ENCODE measurements at places on chromosomes 6 and 20.
A peak's percentile ranks its signal among the peaks of the same experiment; 100 is the strongest.

- no peak for DNase-seq
These were observed 31.3 kb upstream of the MRAP2 start for GRCh38 chr6:84002226-84002625.

DNA sequence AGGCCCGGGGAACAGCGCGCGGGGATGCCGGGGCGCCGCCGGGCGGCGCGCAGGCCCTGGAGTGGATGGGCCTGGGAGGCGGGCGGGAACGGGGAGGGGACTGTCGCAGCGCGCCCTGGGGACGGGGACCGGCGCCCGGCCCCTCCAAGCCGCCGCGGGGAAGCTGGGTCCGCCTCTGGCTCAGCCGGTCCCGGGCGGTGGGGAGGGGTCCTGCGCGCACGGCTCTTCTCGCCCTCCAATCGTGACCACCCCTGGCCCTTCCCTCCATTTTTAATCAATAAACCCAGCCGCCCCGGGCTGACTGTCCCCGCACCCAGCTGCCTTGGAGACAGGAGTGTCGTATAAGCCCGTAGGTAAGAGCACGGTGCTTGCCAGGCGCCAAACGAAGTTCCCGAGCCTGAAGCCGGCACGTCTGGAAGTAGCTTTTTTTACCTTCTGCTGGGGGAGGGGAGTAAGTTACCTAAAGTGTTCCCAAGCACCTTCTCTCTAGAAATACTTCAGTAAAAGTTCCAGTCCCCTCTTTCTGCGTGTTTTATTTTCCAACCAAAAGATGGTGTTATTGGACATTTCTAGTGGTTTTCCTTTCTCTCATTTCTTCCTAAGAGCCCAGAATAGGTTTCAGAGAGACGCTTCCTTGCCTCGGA is 780 bp upstream of the TAF4 start:
- DNase-seq: peak; percentile 56

DNA sequence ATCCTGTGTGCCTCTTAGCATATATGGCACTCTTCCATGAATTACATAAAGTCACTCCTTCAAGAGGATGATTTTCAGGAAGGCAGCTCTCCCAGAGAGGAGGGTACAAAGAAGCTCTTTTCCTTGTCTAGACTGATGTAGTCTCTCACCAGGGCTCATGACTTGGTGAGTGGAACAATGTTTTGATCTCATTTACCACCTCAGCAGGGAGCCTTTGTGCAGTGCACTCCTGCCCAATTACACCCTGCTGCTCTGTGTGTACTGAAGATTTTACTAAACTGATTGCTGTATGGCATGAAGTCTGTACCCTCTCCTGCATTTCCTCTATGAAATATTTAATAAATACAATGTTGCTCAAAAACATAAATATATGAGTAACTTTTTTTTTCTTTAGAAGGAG is 598.3 kb upstream of the HS3ST5 start:
- DNase-seq: no peak

DNA sequence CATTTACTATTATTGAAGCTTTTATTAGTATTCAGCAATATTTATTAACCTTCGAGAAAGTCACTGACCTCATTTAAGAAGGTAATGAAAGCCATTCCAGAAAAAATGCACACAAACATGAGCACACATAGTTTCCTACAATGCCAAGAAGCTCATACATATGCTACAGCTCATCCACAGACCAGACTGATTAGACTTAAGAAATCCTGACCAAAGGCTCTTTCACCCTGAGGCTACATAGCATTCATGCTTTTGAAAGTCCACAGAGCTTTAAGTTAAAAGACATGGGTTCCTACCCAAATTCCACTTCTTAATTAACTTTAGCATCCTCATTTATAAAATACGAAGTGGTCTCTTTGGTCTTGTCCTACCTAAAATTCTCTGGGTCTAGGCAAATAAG is 430.4 kb downstream of the TBC1D32 start:
- DNase-seq: no peak

DNA sequence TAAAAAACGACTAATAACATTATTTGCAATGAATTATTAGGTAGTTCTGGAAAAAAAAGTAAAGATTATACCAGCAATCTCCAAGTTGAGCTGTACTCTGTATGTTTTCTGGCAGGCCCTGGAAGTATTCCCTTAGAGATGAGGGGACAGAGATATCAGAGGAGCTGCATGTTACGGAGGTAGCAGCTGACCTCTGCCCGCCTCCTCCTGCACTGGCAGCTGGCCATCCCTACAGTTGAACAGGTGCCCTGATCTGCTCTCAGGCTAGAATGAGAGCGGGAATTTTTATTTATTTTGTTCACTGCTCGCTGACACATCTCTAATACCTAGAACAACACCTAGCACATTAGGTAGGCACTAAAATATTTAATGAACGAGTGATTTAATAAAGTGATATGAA is 23.1 kb downstream of the FBXL4 start:
- no peak for DNase-seq

- DNase-seq: no peak
These were observed at the start of gene MUC22 for GRCh38 chr6:31010393-31011060. Gene MUC22 (plus strand): TSS chr6:31010474. CDS start chr6:31010707, 233 bp downstream.
